ENCODE measurements at places on chromosomes 1 and 21.

- no peak for DNase-seq
Observed at GRCh38 chr1:1979482-1980165, 24.0 kb downstream of the CFAP74 start.

DNA sequence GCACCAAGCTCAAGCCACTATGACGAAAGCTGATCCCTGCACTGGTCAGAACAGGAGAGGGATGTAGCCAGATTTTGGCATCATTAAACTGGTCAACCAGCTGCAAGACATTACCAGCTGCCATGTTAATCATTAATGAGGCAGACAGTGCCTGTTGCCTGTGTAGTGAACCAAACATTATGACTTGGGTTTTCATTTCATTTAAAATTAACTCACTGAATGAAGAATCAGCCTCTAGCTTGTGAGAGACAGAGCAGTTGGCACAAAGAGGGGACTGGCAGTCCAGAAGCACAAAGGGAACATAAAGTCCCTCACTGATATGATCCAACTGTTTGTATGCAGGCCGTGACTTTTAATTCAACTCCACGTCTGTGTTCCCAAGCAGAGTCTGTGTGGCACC, 318.9 kb downstream of the SEC16B start:
- DNase-seq, result no peak

GRCh38 chr1:193406901-193407300, 220.5 kb upstream of the B3GALT2 start:
- DNase-seq, result peak; percentile 56

GRCh38 chr1:159187033-159187432, 15.6 kb downstream of the CADM3 start:
- DNase-seq, result no peak

DNA sequence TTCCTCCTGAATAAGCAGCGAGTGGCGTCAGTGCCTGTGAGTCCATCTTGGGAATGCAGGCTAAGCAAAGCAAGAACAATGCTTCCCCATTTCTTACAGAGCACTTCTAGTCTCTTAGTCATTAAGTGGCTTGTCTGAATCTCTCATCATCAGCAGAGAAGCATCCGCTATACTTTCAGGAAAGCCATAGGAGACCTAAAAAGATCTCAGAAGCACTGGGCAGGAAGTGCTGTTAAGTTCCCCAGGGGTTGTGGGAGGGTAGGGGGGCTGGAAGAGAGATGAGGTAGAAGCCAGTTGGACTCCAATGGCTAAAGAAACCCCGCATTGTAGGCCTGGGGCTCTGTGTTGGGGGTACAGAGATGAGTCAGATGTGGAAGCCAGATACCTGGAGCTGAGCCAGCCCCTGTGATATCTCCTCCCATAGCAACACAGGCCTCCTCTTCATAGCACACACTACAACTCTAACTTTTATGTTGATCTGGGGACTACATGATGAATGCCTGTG, 44.9 kb downstream of the SYT6 start:
- peak; percentile 85 for DNase-seq

- no peak for DNase-seq
Observed at GRCh38 chr21:44628707-44629391, 2.0 kb downstream of the KRTAP10-9 start.

- no peak for DNase-seq
Observed at GRCh38 chr1:182968151-182968741, 15.3 kb upstream of the SHCBP1L start.

DNA sequence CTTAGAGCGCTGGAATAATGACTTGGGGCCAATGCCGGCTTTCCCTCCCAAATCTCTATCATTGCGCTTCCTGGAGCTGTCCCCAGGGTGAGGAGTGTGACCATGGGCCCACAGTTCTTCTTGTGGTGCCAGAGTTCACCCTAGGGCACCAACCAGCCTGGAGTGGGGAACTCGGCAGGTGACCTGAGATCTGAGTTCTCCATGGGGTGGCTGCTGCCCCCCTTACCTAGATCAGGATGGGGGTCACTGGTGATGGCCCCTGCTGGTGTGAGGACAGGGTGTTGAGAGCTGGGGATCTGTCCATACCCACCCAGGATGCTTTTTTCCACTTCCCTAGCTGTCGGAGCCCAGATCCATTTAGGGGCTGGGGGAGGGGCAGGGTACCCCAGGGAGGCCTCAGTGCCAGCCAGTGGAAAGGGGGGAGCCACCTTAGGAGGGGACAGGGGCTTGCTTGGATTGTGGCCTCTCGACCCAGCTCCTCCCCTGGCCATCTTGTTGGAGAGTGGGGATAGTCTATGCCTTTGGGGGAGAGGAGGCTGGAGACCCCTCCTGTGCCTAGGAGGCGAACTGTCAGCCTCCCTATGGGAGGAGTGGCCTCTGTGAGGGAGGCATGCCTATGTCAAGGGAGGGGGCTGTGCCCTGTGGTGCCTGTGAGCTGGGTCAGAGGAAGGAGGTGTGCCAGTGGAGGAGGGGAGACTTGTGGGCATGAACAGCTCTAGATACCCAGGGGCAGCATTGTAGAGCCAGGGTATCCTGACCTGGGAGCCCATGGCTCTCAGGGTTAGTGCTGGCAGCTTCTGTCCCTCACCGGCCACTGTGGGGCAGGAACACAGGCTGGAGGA, 1.7 kb downstream of the FOXO6 start:
- DNase-seq, result no peak

- no peak for DNase-seq
Observed at GRCh38 chr1:157968946-157969345, 24.5 kb upstream of the KIRREL1 start.

GRCh38 chr1:194705123-194705854, 1518.9 kb upstream of the B3GALT2 start:
- no peak for DNase-seq

- DNase-seq, result no peak
Observed at GRCh38 chr1:39076127-39076798, 50.1 kb downstream of the NDUFS5 start.

DNA sequence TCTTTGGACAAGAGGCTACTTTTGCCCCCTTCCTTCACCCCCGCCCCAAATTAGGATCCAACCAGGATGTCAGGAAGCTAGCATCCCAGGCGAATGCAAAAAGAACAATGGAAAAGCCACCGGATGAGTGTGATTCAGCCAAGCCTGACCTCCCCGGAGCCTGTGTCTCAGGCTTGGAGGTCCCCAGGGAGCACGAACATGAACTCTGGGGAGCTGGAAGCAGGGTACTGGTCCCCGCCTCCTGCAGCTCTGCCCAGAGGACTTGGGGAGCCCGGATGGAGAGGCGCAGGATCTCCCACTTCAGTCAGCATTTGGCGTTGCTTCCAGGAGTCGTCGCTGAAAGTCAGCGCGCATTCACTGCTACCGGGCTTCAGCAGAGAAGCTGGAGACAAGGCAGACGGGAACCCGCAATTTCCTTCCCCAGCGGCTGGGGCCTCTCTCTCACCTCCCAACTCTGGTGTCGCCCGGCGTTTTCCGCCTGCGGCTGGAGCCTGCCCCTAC, 1.8 kb upstream of the TBX15 start:
- DNase-seq, result no peak

- no peak for DNase-seq
Observed at GRCh38 chr1:3429320-3429719, 25.1 kb upstream of the ARHGEF16 start.

GRCh38 chr1:9426291-9426711, 113.0 kb upstream of the SLC25A33 start:
- DNase-seq, result no peak

DNA sequence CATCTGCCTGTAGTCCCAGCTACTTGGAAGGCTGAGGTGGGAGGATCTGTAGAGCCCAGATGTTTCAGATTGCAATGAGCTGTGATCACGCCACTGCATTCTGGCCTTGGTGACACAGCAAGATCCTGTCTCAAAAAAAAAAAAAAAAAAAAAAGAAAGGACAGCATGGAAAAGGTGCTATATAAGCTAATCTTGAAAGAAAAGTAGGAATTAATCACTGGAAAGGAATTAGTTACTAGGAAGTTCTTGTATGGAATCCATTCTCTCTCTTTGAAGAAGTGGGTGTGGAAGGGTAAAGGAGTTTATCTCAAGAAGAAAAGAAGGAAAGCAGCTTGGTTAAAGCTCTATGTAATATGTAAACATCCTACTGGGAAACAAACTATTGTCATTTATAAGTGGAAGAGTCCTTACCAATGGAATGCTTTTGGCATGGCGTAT, 339.2 kb downstream of the DPYD start:
- no peak for DNase-seq

DNA sequence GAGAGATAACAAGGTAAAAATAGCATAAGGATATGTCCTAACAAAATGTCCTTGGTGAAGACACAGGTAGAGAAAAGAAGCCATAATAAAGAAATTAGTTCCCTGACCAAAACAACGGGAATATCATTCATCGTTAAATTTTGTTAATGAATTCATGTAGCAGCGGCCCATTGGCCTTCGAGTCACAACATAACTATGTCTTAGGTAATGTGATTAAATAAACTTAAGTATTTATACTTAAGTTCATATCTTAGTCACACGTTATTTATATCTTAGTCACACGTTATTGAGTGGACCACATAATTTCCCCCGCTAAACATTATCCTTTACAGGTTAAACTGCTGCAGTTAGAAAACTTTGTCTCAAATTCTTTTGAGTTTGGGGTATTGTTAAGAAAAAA, 1.2 kb downstream of the NEXN start:
- no peak for DNase-seq

DNA sequence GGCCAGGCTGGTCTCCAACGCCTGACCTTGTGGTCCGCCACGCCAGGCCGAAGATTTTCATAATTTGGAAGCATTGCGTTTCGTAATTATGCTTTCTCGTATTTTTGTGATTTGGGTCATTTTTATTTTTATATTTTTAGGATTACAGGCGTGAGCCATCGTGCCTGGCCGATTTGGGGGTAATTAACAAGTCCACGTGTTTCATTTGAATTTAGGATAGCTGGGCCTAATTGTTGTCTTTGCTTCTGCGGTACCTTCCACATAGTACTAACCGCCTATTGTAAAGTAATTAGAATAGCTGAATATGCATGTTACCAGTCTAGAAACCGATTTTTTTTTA, 1.0 kb downstream of the RCC1 start:
- DNase-seq, result no peak

DNA sequence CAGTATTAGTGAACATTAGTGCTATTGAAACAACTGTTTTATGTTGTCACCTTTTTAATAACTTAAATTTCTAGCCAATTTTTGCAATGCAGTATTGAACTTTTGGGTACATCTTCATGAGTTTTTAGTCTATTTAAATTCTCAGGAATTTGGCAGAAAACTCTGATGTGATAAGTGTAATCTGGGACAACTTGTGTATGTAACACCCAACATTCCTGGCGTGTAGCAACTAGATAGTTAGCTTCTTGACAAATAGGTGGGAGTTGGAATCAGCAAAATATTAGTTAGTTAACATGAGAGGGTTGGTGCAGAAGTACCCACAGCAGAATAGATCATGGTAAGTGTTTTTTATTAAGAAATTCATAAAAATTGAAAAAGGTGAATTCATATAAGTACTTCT, 111.6 kb downstream of the ITSN1 start:
- DNase-seq, result no peak
